ENCODE measurements at places on chromosomes 1 and 21. TPM values are rescaled to one million over a fixed set of nuclear protein-coding genes. Genes with fewer than 3 reads are reported as not detected.

Gene JAM2
- 3.9 TPM for total RNA-seq

Gene CYP4Z1
- not detected for total RNA-seq

Gene MNDA
- not detected for total RNA-seq

Gene SARS1
- total RNA-seq: 180 TPM

Gene VASH2
- not detected for total RNA-seq

Gene TCEA3
- total RNA-seq: 1.8 TPM

Gene ANXA9
- total RNA-seq: not detected

Gene CDC42SE1
- total RNA-seq: 59.4 TPM

Data from bladder microvascular endothelial cell (primary cell).